ENCODE measurements at places on chromosomes 11 and 22.

DNA sequence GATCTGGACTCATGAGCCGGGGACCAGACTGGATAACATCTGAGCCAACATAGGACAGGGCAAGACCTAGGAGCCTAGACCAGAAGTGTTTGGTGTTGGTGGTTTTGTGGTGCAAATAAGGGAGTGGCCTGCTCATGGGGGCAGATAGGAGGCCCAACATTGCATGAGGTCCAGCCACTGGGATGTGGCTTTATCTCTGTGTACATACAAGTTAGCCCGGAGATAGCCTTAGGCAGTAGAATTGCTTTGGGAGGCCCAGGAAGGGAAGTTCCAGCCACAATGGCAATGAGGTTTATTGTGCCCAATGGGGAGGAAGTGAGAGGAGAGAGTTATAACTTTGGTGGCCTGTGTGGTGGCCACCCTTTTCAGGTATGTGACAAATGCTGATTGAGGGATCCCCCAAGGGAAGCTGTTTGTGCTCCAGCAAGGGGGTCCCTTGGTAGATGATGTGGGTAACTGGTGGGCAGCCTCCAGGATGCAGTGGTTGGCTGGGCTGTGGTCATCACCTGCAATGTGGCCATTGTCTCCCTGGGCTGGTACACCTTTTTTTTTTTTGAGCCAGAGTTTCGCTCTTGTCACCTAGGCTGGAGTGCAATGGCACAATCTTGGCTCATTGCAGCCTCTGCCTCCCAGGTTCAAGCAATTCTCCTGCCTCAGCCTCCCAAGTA, 6.4 kb downstream of the LMO2 start:
- DNase-seq = no peak

GRCh38 chr22:30491381-30491780, 14.1 kb downstream of the SEC14L4 start:
- no peak for DNase-seq

- DNase-seq = no peak
Measured at GRCh38 chr11:42344204-42344792, 884.8 kb upstream of the LRRC4C start.

DNA sequence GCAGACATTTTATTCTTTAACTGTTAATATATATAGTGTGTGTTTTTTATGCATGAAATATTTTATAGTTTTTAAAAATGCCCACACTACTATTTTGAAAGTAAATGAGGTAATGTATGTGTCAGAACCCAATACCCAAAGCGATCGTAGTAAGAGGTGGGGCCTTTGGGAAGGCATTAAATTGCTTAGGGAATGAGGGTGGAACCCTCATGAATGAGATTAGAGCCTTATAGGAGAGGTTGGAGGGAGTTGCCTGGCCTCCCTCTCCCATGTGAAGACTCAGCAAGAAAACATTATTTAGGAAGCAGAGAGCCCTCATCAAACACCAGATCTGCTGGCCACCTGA, 11.1 kb downstream of the KLHL35 start:
- no peak for DNase-seq

- DNase-seq = peak; percentile 25
Measured at GRCh38 chr11:101215069-101215468, 85.5 kb upstream of the PGR start.
